ENCODE measurements at places on chromosomes 3 and 15. TPM values are rescaled to one million over a fixed set of nuclear protein-coding genes. Genes with fewer than 3 reads are reported as not detected.

GABRR3 gene
- total RNA-seq, result not detected

NBEAL2 gene
- total RNA-seq, result 4.5 TPM

ZNF80 gene
- not detected for total RNA-seq

APOD gene
- total RNA-seq, result 26.6 TPM

CCDC9B gene
- total RNA-seq, result 30.3 TPM

CRYBG3 gene
- 15.5 TPM for total RNA-seq

CCDC13 gene
- 0.31 TPM for total RNA-seq

HCN4 gene
- total RNA-seq, result not detected

TGM4 gene
- total RNA-seq, result not detected

PRICKLE2 gene
- total RNA-seq, result 12.0 TPM

PLA1A gene
- 29.9 TPM for total RNA-seq

SIN3A gene
- total RNA-seq, result 32.2 TPM

BMF gene
- 4.3 TPM for total RNA-seq

GOLGA6L7 gene
- not detected for total RNA-seq

TRH gene
- total RNA-seq, result not detected

SLC22A13 gene
- total RNA-seq, result 0.33 TPM

PTX3 gene
- total RNA-seq, result 3.2 TPM

P2RY1 gene
- total RNA-seq, result 5.6 TPM

CD96 gene
- not detected for total RNA-seq

REC114 gene
- total RNA-seq, result not detected

MORC1 gene
- 0.36 TPM for total RNA-seq

ARGFX gene
- total RNA-seq, result not detected

KBTBD13 gene
- total RNA-seq, result not detected

ALG3 gene
- 68.8 TPM for total RNA-seq

ACAN gene
- total RNA-seq, result not detected

Measured in melanocyte of skin (primary cell).